ENCODE measurements at places on chromosomes 4 and X.

DNA sequence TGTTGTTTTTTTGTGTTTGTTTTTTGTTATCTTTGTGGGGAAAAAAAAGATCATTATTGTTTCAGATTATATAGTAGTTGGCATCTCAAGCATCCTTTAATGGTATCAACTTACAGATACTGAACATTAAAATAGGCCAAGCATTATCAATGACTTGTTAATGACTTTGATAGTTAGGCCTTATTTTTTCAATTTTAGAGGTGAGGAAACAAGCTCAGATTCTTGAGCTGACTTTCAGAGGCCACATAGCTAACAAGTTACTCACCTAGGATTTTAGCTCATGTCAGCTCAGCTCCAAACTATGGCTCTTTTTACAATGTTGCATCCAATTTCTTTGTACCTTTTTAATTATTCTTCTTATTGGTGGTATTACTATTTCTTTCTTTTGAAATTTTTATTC lies 471 bp upstream of the PLAC8 start:
- no peak for DNase-seq

GRCh38 chr4:184437565-184438265 lies 36.6 kb downstream of the IRF2 start:
- DNase-seq: no peak

- DNase-seq: no peak
Observed at GRCh38 chrX:19065535-19065934, 56.7 kb downstream of the ADGRG2 start.

DNA sequence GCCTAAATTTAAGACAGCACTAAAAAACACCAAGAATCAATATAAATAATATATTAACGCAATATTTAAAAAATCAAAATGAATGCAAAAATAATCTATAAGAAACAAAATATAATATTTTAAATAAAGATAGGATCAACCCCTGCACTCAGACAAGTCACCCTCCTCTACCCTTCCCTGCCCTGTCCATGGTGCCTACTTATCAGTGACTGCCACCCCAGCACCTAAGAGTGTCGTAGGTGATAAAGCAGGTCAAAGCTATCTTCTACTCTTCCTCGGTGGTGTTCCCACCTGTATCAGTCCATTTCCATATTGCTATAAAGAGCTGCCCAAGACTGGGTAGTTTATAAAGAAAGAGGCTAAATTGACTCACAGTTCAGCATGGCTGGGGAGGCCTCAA lies 251.9 kb downstream of the STIM2 start:
- DNase-seq: no peak

GRCh38 chrX:116657071-116657470 lies 194.3 kb upstream of the CT83 start:
- DNase-seq: no peak

DNA sequence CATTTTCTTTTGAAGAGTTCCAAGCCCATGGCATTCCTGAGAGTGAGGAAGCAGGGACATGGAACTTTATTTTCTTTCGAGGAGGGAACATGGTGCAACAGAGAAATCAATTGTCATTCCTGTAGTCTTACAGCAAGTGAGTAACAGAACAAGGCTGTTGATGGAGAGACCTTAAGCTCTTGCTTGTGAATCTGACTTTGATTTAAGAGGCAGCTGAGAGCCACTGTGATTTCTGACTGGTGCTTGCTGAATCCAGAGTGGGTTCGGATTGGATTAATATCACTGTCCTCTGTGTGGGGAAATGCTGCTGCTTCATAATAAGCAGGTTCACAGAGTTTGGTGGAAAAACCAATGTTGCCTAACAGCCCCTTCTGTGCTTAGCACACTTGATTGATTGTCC lies 4.7 kb upstream of the ATP1B4 start:
- DNase-seq: no peak

GRCh38 chrX:149462849-149463248 lies 42.3 kb downstream of the IDS start:
- no peak for DNase-seq

GRCh38 chrX:18674417-18674787 lies 2.5 kb upstream of the RS1 start:
- DNase-seq: no peak

GRCh38 chrX:39536211-39536610 lies 561.5 kb downstream of the BCOR start:
- DNase-seq: no peak

GRCh38 chr4:141912831-141913230 lies 276.4 kb downstream of the IL15 start:
- DNase-seq: no peak

GRCh38 chr4:164251257-164251656 lies 502.7 kb upstream of the SMIM31 start:
- no peak for DNase-seq

DNA sequence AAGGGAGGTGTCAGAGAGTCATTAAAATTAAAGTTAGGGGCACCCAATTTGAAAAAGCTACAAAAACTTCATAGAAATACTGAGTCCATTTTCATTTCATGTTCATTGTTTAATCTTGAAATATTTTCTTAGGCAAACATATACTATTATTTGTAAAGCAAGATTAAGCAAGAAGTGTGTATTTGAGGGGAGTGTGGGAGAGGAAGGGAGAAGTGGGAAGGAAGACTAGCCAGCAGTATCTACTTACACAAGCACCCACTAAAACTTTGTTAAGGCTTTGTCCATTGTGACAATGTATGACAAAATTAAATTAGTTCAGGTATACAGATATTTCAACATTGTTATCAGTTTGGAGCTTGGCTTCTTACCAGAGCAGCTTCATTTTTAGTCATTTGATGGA lies 222.9 kb downstream of the ARHGAP24 start:
- no peak for DNase-seq

Data from BJ (cell line).